ENCODE measurements at places on chromosomes 4 and X.

- DNase-seq: no peak
Observed at GRCh38 chr4:42326040-42326439, 71.2 kb upstream of the SHISA3 start.

DNA sequence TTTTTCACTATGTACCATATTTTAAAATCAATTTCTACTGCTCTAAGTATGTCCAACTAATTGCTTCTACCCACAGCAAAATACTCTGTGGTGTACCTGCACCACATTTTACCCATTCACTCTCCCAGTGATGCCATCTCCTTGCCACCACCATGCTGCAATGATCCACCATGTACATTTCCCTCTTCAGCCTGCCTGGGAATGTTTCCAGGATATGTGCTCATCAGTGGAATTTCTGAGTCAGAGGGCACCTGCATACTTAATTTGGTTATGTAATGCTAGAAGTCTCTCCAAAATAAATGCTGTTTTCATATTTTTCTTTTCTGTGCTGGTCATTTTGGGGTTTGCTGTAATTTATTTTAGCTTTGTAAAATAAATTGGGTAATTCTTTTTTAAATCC lies 33.2 kb upstream of the OCIAD2 start:
- DNase-seq: peak; percentile 95

DNA sequence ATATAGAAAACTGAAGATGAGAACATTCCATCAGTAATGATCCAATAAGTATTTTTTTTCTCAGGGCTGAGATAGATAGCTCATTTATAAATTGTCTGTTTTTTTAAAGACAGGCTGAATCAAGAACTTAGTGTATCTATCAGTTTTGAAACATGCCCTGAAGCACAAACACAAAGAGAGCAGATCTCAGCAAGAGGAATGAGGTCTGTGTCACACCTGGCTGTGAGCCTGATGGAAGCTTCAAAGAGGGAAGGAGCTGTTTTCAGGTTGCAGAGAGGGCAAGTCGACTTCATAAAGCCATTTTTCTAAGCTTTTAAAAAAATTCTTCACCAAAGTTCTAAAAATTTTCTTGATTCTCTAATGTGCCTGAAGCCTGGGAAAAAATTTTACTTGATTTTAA lies 434.9 kb downstream of the PDGFC start:
- DNase-seq: peak; percentile 91

DNA sequence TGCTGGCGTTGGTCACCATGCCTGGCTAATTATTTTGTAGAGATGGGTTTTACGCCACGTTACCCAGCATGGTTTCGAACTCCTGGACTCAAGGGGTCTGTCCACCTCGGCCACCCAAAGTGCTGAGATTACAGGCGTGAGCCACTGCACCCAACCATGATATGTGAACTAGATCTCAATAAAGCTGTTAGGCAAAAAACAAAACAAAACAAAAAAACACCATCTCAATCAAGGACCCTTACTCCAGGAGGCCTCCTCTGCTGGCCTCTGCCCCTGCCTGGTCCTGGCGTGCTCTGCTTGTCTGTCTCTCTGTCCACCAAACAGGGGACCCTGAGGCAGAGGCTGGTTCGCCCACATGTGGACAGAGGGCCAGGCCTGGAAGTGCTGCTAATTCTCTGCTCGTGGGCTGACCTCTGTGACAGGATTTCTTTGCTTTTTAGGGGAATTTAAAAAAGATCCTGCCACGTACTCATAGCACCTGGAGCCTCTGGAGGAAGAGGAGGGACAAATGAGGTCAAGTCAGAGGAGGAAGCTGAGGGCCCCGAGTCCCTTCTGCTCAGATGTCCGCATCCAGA lies 32.7 kb upstream of the WFS1 start:
- no peak for DNase-seq

DNA sequence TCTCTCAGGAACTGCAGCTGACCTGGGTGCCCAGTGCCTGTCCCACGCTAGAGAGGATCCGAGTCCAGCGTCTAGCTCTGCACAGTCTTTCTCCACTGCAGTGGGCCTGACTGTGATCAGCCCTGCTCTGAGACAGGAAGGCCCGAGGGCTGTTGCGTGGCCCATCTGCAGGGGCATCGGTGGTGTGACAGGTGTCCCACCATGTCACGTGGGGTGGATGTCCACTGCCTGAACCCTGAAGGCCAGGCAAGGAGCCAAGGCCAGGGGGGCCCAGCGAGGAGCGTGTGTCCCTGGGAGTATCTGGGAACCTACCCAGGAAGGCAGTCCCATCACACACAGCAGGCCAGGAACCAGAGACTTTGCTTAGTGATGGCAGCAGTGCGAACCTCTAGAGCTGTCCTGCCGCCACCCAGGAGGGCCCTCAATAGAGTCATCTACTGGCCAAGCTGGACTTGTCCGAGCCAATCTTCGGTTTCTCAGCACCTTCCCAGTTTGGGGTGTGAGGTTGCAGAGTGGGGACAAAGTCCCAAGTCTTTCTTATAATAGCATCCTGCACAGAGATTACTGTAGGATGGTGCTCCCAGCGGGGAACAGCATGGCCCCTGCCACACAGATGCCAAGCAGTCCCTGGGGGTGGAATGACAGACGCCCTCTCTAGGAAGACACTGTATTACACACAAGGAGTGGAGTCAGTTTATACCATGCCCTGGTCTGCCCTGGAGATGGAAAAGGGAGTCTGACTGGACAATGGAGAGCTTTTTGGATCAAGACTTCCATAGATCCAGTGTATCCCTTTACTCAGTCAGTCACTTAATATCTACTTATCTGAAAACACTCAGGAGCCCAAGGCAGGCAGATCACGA lies 38.3 kb downstream of the DCTD start:
- no peak for DNase-seq

GRCh38 chr4:987624-988513 lies 1.0 kb downstream of the IDUA start:
- DNase-seq: peak; percentile 89

DNA sequence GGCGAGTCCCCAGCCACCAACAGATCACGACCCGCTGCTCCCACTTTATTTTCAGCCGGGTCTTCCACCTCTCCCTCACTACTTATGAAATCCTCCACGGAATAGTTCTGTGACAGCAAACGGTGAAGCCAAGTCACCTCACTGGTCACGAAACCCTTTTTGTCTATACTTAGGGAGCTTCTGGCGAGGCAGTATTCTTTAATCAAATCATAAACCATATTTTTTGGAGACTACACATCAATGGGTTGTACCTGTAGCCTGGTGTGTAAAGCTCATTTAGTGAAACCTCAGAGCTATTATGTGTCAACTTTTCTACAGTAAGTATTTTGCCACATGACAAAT lies 809 bp upstream of the H2AZ1 start:
- DNase-seq: no peak

DNA sequence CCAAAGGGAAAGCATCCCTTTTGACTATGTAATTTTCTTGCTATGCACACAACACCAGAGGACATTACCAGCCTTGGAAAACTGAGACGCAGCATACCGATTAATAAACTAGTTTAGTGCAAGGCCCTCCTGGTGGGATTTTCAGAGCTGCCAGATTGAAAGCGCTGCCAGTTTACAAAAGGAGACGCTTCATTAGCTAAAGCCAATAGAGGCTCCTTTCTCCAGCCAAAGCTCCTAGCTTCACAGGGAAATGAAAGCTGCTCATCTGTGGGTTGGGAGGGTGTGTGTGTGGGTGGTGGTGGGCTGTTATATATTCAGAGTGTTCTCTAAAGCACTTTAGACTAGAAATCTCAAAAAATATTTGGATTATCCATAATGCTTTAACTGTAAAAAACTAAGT lies 32.4 kb downstream of the SPANXN4 start:
- DNase-seq: no peak

- no peak for DNase-seq
Observed at GRCh38 chr4:48247142-48247877, 22.3 kb downstream of the TEC start.

- peak; percentile 45 for DNase-seq
Observed at GRCh38 chr4:174528226-174528625, 5.9 kb upstream of the HPGD start.

DNA sequence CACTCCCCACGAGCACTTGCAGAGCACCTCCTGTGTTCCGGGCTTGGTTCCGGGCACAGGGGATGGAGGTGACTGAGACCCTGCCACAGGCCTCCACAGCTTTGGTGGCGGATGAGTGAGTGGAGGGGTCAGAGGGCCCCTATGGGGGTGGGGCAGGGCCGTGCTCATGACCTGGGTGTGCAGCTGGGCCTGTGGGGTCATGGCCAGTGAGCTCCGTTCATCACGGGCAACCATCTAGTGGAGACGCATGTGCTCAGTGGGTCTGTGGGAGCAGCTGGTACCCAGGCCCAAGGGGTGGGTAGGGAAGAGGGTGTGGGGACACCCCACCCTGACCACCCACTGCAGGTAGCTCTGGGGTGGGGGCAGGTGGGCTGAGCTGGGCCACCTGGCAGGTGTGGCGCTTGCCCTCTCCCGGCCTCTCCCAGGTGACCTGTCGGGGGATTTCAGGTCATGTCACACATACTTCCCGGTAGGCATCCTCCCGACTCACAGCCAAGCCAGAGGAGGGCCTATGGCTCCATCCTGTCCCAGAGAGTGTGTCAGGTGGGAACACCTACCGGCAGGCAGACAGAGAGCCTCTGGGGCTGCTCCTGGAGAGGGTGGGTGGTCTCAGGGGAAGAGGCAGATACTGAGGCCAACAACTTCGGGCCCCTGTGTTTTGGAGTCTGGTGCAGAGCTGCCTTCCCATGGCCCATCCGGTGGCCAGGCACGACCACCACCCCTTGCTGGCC lies 3.6 kb downstream of the PSAPL1 start:
- DNase-seq: no peak

GRCh38 chr4:9703391-9703790 lies 78.0 kb upstream of the DRD5 start:
- DNase-seq: peak; percentile 47

DNA sequence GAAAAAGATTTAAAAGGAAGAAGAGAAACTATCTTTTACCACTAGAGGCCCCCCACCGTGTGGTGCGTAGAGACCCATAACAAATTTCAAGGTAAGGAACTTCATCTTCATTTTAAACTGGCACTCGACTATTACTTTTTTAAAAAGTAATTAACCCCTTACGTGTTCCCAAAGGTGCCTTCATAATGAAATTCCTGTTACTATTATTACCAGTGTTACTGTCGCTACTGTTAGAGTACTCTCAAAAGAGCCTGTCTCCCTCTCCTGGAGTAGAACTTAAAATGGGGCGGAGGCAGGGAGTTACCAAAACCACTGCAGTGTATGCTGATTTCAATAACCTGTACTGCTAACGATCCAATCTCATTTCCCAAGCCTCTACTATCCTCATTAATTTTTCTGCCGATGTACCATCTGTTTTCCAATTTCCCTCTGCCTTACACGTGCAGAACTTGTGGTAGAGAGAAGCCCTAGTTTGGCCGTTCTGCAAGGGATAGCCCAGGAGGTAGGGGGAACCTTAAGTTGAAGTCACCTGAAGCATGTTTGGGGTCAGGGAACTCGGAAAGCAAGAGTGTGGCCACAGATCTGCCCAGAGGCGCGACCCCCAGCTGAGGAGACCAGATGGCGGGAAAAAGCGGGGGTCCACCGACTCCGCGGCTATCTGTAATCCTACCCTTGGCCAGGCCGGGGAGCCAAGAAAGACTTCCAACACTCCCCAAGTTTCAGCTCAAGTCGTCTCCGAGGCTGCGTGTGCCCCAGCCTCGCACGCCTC lies 720 bp upstream of the STK26 start:
- peak; percentile 40 for DNase-seq

DNA sequence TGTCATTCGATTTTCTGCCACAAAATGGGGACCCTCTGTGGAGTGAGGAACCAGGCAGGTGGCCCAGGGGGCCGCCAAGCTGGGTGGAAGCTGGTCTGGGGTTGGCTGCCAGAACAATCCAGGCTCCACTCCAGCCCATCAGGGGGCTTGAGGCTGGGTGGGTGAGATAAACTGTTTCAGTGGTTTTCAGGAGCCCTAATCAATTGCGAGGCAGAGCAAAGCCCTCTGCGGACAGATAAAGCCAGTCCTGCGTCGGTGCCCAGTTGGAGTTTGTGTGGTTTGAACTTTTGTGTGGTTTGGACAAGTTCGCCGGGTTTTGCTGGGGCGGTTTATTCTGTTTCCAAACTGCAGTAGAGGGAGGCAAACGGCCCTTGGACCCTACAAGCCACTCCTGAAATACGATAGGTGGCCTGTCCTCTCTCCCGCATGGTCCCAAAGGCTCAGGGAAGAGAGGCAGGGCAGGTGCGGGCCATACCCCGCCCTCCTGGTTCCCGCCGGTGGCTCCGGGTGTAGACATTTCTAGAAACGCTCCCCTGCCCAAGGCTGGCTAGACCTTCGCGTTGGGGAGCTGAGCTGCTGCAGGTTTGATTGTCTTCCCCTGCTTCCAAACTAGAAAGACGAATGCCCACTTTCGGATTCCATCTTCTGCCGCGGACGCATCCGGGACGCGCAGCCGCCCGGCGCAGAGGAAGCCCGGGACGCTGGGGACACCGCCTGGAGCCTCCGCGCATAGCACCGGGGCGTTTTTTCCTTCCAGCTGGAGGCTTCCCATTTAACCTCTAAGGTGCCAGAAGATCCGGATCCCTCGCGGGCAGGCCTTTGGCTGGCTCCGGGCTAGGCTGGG lies 169.0 kb upstream of the BCOR start:
- peak; percentile 56 for DNase-seq

DNA sequence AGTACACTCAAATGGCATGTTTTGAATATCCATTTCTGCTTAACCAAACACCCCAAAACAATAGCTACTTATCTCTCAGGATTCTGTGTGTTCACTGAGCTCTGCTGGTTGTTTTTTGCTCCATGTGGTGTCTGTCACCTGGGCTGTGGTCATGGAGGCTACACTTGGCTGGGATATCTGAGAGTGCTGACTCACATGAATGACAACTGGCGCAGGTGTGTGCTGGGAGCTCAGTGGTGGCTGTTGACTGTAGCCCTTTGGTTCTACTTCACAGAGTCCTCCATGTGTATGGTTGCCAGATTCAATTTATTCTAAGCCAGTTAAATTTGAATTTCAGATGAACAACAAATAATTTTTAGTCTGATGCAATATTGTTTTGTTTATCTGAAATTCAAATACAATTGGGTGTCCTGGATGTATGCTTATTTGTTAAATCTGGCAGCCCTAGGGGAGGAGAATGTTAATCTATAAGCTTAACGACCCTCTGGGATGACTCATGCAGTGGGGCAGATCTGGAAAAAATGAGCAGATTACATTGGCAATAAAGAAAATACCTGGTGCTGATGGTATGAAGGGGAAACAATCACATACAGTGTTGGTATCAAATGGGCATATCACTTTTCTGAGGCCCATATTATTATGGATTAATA lies 28.2 kb upstream of the TCEAL4 start:
- peak; percentile 3 for DNase-seq

DNA sequence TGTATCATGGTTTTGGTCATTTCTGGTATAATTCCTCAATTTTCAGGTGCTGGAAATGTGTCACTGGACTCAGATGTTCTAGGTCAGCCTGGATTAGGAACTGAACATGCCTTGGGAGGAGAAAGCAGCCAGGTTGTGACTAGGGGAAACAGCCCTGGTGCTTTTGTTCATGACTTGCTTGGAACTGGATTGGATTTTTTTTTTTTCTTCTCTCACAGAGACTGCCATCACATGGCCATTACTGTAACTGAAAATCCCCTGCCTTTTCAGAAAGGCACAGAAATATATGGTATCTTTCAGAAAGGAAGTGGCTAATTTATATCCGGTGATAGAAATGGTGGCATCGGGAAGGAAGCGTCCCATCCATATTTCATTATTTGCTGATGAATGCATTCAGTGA lies 34.6 kb downstream of the SEPTIN11 start:
- peak; percentile 30 for DNase-seq

GRCh38 chr4:32789026-32789608 lies 2068.9 kb downstream of the PCDH7 start:
- DNase-seq: peak; percentile 95

- peak; percentile 89 for DNase-seq
Observed at GRCh38 chr4:34158878-34159277, 2085.4 kb downstream of the ARAP2 start.

- peak; percentile 91 for DNase-seq
Observed at GRCh38 chr4:86935853-86936733, 1.3 kb downstream of the AFF1 start.
